Small intestine (tissue), 16 donors: ENCODE measurements at places on chromosomes 6 and 20. TPM values are rescaled to one million over a fixed set of nuclear protein-coding genes. Genes with fewer than 3 reads are reported as not detected.

- H3K27me3 ChIP-seq: no peaks in the 10 kb centered on the region
- no peaks in the 10 kb centered on the region for H3K4me1 ChIP-seq
- H3K27ac ChIP-seq: no peak overlapping the region
Measured at GRCh38 chr6:156698239-156699016, 78.8 kb upstream of the ARID1B start.

GRCh38 chr20:17825252-17825959, 125.6 kb downstream of the BANF2 start:
- no peaks in the 10 kb centered on the region for H3K27me3 ChIP-seq
- H3K36me3 ChIP-seq: no peaks in the 10 kb centered on the region
- peaks cover 51% of the 10 kb centered on the region for H3K4me1 ChIP-seq
- DNase-seq: peak; percentile 84

DNA sequence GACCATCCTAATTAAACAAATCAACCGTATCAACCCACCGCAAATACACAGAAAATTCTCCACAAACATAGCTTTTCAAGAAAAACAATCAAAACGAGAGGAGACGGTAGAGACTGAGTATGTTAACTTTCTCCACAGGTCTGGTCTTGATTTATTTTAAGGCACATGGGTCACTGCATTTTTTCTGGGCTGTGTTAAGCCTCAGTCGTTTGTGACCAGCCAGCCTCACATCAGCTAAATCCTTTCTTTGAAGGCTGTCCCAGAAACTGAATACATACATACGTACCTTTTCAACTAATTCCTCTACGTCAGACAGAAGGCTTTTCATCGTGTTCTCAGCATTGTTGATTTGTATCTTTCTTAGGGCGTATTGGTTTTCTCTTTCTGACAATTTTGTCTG, 69.4 kb downstream of the LAMA4 start:
- H3K4me1 ChIP-seq: no peaks in the 10 kb centered on the region
- no peak overlapping the region for H3K4me3 ChIP-seq
- H3K27ac ChIP-seq: no peak overlapping the region
- no peaks in the 10 kb centered on the region for H3K36me3 ChIP-seq
- DNase-seq: no peak
- no peaks in the 10 kb centered on the region for H3K27me3 ChIP-seq

Gene RIPOR2
- polyA plus RNA-seq: 1.0 TPM

GRCh38 chr20:61299618-61300017, 47.6 kb downstream of the CDH4 start:
- no peak overlapping the region for H3K27ac ChIP-seq
- no peak for DNase-seq
- H3K27me3 ChIP-seq: no peaks in the 10 kb centered on the region
- H3K4me1 ChIP-seq: no peaks in the 10 kb centered on the region
- no peaks in the 10 kb centered on the region for H3K36me3 ChIP-seq
- H3K4me3 ChIP-seq: no peak overlapping the region

DNA sequence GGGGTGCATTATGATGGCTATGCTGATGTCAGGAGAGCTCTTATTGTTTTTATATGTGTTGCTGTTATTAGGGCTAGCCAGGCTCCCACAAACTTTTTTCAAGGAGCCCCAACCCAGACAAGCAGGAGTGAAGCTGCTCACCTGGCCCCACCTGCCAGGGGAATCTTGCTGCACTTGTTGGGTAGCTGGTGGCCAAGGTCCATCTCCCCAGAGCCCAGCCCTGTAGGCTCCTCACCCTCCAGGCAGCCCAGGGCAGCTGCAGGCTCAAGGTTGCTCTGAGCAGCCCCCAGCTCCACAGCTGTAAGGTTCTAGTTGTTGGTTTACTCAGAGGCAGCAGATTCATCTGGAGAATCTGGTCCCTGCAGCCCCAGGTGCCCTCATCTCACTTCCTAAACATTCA, 46.8 kb upstream of the SIRPA start:
- H3K27me3 ChIP-seq: no peaks in the 10 kb centered on the region
- H3K4me1 ChIP-seq: no peaks in the 10 kb centered on the region
- no peak overlapping the region for H3K4me3 ChIP-seq
- no peaks in the 10 kb centered on the region for H3K36me3 ChIP-seq
- DNase-seq: peak; percentile 75

- H3K4me3 ChIP-seq: no peak overlapping the region
- H3K36me3 ChIP-seq: no peaks in the 10 kb centered on the region
- H3K27ac ChIP-seq: no peak overlapping the region
- H3K27me3 ChIP-seq: peaks cover 8% of the 10 kb centered on the region
- H3K4me1 ChIP-seq: no peaks in the 10 kb centered on the region
Measured at GRCh38 chr20:63154395-63154794, 61.5 kb downstream of the YTHDF1 start.

GRCh38 chr6:145547594-145548335, 187.6 kb downstream of the EPM2A start:
- DNase-seq: no peak
- H3K4me3 ChIP-seq: no peak overlapping the region
- no peaks in the 10 kb centered on the region for H3K36me3 ChIP-seq

GRCh38 chr20:59010995-59011873, 4.2 kb upstream of the CTSZ start:
- H3K27ac ChIP-seq: no peak overlapping the region
- DNase-seq: no peak
- no peak overlapping the region for H3K4me3 ChIP-seq
- H3K27me3 ChIP-seq: no peaks in the 10 kb centered on the region
- peaks cover 4% of the 10 kb centered on the region for H3K4me1 ChIP-seq

DNA sequence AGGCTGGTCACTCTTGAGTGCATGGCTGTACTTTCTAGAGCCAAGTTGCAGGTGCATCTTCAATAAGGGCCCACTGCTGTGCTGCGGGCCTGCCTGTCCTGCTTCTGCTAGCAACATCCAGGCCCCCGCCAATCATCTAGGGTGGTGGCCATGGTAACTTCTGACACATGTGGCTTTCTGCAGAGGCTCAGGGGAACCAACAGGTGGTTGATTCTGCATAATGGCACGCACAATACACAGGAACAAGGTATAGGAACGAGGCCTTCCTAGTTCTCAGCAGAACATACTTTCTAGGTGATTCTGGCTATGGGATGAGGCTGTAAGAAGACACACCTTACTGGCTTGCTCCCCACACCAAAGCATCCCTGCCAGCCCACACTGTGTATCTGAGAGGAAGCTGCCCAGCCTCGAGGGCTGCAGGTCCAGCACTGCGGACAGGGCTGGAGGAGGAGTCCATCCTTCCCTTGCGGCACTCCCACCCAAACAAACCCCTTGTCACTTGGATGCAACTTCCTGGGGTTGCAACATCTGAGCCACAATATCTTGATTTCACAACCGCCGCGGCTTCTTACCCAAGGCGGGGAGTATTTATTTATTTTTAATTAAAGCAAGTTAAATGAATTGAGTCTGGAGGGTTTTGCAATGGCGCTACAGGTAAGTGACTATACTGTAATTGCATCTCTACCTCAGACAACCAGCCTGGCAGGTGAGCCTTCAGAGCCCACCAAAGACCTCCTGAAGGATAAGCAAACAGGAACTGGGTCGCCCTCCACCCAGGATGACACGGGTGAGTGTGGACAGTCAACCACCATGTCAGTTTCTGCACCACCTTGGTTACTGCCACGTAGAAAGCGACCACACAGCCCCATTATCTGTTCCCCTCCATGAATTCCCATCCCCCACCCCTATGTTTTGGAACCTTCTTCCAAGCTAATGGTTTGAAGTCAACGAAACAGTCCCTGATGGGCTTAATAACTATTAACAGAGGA, 49.6 kb downstream of the SULF2 start:
- H3K36me3 ChIP-seq: peaks cover 22% of the 10 kb centered on the region
- no peak overlapping the region for H3K27ac ChIP-seq
- no peak for DNase-seq
- no peak overlapping the region for H3K4me3 ChIP-seq

Gene GCNT2
- 9.8 TPM for polyA plus RNA-seq

GRCh38 chr20:51563486-51564332, 21.2 kb upstream of the NFATC2 start:
- no peak overlapping the region for H3K4me3 ChIP-seq
- peak overlapping the region; percentile 76 for H3K27ac ChIP-seq
- no peaks in the 10 kb centered on the region for H3K36me3 ChIP-seq
- H3K27me3 ChIP-seq: peaks cover 7% of the 10 kb centered on the region

- H3K27ac ChIP-seq: no peak overlapping the region
- H3K36me3 ChIP-seq: no peaks in the 10 kb centered on the region
- H3K4me3 ChIP-seq: no peak overlapping the region
- DNase-seq: no peak
Measured at GRCh38 chr6:88547768-88548167, 381.6 kb upstream of the CNR1 start.

GRCh38 chr6:16369140-16369745, 130.9 kb downstream of the GMPR start:
- H3K27me3 ChIP-seq: no peaks in the 10 kb centered on the region
- no peaks in the 10 kb centered on the region for H3K36me3 ChIP-seq
- H3K27ac ChIP-seq: no peak overlapping the region
- H3K4me1 ChIP-seq: peaks cover 8% of the 10 kb centered on the region
- H3K4me3 ChIP-seq: no peak overlapping the region
- DNase-seq: no peak

DNA sequence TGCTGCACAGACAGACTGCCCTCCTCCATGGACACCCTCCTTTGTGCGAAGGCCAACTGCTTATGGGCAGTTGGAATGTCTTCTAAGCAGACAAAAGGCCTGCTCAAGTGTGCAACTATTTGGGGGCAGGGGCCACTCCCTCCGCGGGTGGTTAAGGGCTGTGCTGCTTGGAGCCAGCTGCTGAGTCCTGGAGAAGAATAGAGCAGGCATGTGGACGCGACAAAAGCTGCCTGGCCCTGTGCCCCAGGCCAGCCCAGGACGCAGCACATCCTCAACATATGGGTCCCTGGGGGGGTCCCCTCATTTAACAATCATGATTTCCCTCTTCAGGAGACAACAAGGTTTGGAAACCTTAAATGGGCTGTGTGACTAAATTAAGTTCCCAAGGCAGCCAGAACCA, 45.5 kb upstream of the ENTPD6 start:
- H3K36me3 ChIP-seq: no peaks in the 10 kb centered on the region
- no peak for DNase-seq
- no peaks in the 10 kb centered on the region for H3K4me1 ChIP-seq
- H3K27me3 ChIP-seq: peaks cover 14% of the 10 kb centered on the region

- H3K27ac ChIP-seq: no peak overlapping the region
- DNase-seq: peak; percentile 35
- H3K4me1 ChIP-seq: peaks cover 7% of the 10 kb centered on the region
- H3K27me3 ChIP-seq: no peaks in the 10 kb centered on the region
- H3K36me3 ChIP-seq: no peaks in the 10 kb centered on the region
Measured at GRCh38 chr6:159701413-159701999, 8.5 kb upstream of the SOD2 start.

- H3K4me3 ChIP-seq: no peak overlapping the region
- DNase-seq: no peak
- H3K27me3 ChIP-seq: no peaks in the 10 kb centered on the region
- peaks cover 3% of the 10 kb centered on the region for H3K4me1 ChIP-seq
- no peak overlapping the region for H3K27ac ChIP-seq
- no peaks in the 10 kb centered on the region for H3K36me3 ChIP-seq
Measured at GRCh38 chr6:167855825-167856425, 29.2 kb downstream of the AFDN start.

- no peaks in the 10 kb centered on the region for H3K36me3 ChIP-seq
- H3K4me1 ChIP-seq: peaks cover 28% of the 10 kb centered on the region
- H3K27me3 ChIP-seq: no peaks in the 10 kb centered on the region
Measured at GRCh38 chr20:32509639-32510066, 75.5 kb downstream of the NOL4L start.

GRCh38 chr20:46058599-46059281, 29.7 kb downstream of the SLC12A5 start:
- H3K27ac ChIP-seq: no peak overlapping the region
- H3K36me3 ChIP-seq: peaks cover 26% of the 10 kb centered on the region
- peak; percentile 28 for DNase-seq
- H3K27me3 ChIP-seq: peaks cover 13% of the 10 kb centered on the region

Gene NKAPL
- polyA plus RNA-seq: 0.90 TPM
